HS-5 (cell line): ENCODE measurements at places on chromosomes 6 and 20.

- no peak for DNase-seq
These were observed 193.9 kb downstream of the ZDHHC14 start for GRCh38 chr6:157574851-157575424.

GRCh38 chr6:4220558-4220957 lies 85.2 kb upstream of the ECI2 start:
- DNase-seq, result no peak

- DNase-seq, result no peak
These were observed 398.0 kb downstream of the RNGTT start for GRCh38 chr6:88565409-88565811.

- DNase-seq, result no peak
These were observed 37.6 kb downstream of the SPTLC3 start for GRCh38 chr20:13046409-13046808.

GRCh38 chr20:665276-665675 lies 10.3 kb downstream of the SCRT2 start:
- DNase-seq, result no peak

- peak; percentile 37 for DNase-seq
These were observed 102.1 kb downstream of the ATG5 start for GRCh38 chr6:106223300-106223930.

GRCh38 chr20:16111172-16111832 lies 461.9 kb downstream of the KIF16B start:
- no peak for DNase-seq

DNA sequence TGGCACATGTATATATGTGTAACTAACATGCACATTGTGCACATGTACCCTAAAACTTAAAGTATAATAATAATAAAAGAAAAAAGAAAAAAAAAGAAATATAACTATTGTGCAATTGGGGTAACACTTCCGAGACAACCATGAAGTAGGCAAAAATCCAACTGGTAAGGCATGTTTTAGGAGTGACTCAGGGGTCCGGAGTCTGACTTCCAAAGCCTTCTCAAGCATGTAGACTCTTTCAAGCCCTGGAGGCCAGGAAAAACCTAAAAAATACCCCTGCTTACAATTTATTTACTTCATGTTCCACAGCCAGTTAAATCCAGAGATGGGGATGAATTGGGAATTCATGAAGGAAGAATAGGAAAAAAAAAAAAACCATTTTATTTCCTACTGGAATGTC lies 161.3 kb upstream of the PHACTR1 start:
- peak; percentile 25 for DNase-seq

DNA sequence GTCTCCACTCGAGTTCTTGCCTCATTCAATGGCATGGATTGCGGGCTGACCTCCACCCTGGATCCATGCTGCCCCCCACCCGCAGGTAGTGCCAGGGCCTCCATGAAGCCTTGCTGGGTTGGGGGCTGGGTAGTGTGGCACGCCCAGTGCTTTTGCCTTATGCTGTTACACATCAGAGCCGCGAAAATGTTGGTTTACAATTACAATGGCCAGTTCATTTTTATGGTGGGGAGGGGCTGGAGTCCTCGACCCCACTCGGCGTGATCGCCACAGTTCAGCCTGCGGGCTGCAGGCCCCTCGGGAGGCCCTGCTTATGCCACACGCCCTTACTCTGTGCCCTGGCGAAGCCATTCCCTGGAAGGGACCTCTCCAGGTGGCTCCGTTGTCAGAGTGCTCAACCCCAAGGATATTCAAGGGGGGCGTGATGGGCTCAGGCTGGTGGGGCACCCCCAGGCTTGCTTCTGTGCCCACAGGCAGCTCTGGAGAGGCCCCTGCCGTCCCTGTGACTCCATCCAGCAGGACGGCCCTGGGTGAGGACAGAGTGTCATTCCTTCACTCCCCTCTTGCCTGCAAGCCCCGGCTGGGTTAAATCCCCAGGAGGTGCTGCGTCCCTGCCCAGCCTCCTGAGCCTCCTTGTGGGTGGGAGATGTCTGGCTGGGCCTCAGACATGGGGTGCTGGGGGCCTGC lies 14.8 kb downstream of the ITPA start:
- no peak for DNase-seq

DNA sequence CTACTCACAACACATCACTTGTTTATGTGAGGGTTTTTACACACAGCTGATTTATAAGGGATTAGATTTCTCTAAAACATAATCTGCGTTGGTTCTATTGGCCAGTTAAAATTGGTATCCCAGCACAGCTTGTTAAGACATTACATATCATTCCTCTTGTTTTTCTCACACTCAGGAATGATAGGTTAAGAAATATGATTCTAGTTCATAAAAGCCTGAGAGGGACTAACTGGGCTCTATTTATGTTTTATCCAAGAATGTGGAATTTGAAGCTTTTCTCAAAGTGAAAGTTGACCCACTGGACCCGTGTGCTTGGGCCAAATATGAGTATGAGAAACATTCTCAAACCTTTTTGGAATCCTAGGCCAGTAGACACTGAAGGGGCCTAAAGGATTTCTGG lies 117.3 kb downstream of the TMEM170B start:
- DNase-seq, result no peak

- DNase-seq, result no peak
These were observed 211.0 kb downstream of the NFATC2 start for GRCh38 chr20:51331481-51331880.

DNA sequence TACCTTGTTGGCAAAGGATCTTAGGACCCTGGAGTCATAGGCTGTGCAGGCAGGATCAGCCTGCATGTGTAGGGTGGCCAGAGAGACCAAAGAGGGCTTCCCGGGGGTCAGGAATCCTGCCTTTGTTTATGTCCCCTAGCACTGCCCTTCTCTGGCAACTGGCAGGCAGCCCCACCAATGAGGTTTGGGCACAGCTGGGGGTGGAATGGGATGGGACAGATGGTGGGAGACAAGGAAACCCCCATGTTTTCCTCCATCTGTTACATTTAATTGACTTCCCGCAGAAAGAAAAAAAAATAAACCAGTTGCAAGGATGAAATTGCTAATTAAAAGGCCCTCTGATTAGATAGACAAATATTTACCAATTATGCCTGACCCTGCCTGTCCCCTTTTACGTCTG lies 27.6 kb downstream of the CD40 start:
- no peak for DNase-seq

DNA sequence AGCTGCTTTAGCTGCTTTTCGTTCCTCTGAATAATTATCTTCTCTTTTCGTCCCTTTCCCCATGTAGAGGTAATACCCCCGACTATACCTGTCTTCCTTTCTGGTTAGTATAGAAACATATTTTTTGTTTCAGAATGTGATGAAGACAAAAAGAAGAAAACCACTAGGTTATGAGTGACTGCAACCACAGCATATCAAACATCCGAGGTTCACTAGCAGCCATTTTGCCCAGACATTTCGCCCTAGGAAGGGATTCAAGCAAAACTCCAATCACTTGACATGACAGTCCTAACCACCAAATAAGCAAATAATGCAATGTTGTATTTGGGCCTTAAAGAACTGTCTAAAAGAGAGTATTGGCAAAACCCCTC lies 9.4 kb downstream of the SNX5 start:
- no peak for DNase-seq

DNA sequence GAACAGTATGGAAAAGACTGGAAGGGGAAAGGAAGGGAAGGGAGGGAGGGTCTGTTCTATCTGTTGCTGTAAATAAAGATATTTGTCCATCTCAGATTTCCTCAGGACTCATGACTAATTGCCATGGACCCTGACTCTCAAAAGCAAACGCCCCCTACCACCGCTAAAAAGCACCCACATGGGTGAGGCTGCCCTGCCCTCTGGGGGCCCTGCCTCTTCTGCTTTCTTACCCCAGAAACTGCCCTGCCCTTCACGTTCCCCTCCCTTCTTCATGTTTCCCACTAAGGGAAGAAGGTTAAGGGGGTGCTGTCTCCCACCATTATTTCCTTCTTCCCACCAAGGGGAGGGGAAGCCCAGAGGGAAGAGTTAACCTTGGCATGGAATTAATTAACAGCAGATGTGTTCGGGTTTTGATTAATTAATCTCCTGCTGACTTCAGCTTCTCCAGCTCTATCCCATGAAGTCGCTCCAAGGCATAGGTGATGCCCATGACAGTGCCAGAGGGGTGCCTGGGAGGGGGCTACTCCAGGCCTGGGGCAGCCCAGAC lies 16.0 kb downstream of the MDFI start:
- no peak for DNase-seq

GRCh38 chr6:85565736-85566135 lies 27.9 kb downstream of the SNX14 start:
- no peak for DNase-seq

GRCh38 chr6:33392979-33393378 lies 1.4 kb downstream of the KIFC1 start:
- DNase-seq, result no peak

GRCh38 chr20:63642527-63643247 lies 10.5 kb downstream of the STMN3 start:
- no peak for DNase-seq

DNA sequence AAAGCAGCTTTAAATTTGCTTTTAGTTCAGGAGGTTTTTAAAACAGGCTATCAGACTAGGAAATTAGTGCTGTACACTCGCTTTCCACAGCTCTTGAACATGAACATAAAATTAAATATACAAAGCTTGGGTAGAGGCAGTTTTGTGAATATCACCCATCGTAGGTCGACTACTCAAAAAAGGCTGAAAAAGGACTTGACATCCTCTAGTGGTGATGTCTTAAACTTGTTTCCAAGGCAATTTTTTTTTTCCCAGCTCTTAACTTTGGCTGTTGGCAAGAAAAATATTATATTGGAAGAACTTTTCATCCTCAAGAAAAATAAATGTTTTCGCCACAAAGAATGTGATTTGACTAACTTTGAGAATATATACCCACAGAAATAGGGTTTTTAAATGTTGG lies 2.9 kb downstream of the MAP7 start:
- no peak for DNase-seq

DNA sequence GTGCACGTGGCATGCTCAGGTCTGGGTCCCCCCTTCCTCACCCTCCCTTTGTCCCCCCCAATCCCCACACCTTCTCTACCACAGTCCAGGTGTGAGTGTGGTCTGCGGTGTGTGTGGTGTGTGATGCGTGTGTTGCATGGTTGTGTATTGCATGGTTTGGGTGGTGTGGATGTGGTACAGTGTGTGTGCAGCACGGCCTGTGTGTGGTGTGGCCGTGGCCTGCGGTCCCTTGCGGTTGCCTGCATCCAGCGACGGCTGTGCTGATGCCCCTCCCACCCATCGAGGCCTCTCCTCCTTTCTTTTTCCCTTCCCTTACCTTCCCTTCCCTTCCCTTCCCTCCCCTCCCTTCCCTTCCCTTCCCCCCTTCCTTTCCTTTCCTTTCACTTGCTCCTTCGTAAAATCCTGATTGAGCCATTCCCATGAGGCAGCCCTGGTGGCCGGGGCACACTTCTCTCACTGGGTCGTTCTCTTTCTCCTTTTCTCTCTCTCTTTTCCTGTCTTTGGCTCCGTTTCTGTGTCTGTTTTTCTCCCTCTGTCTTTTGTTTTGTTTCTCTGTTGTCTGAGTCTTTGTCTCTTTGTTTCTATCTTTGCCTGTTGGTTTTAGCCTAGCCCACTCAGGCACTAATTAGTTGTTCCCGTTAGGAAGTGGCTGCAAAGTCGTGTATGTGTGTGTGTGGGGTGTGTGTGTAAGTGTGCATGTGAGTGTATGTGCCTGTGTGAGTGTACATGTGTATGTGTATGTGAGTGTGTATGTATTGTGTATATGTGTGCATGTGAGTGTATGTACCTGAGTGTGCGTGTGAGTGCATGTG lies 65.7 kb downstream of the SRC start:
- no peak for DNase-seq

GRCh38 chr6:142872376-142872775 lies 72.6 kb downstream of the HIVEP2 start:
- DNase-seq, result no peak

DNA sequence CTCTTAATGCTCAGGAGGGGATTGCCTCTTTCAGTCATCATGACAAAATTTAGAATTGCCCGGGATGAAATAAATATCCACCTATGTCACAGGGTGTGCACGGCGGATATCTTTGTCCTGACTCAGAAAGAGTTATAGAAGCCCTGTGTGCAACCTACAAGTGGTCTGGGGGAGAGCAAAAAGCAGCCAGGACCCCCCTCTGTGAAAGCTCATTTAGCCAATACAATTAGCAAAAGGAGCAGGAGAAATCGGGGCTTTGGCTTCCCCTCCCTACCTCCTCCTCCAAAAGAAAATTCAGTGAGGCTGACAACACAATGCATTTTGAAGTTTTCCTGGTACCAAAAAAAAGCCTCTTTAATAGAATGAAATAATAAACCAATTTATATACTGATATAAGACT lies 21.8 kb downstream of the FOXA2 start:
- DNase-seq, result no peak

GRCh38 chr6:119173249-119174084 lies 95.0 kb upstream of the FAM184A start:
- DNase-seq, result no peak

GRCh38 chr20:62293946-62294345 lies 8.9 kb upstream of the ADRM1 start:
- DNase-seq, result no peak

DNA sequence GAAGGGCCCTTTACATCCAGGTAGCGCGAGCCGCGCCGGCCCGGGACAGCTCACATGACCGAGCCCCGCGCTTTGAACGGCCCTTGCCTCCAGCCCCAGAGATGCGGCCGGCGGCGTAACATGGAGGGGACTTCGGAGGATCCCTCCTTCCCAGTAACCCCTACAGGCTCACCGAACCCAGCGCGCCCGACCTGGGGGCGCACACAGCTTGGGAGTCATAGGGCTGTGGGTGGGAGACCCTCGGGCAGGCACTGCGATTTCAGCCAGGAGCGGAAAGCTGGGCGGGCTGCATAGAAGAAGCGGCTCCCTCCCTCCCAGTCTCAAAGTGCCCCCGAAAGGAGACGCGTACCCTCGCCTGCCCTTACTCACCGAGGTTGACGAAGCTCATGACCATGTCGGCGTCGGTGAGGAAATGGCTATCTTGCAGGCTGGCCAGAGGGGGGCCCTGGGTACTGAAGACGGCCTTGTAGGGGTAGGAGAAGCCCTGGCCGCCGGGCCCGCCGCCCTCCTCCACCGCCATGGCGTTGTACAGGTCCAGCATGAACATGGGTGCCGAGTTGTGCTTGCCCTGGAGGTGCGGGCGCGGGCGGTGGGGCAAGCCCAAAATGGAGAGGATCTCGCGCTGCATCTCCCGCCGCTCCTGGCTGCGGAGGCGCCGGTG lies 975 bp downstream of the BMP7 start:
- DNase-seq, result no peak

DNA sequence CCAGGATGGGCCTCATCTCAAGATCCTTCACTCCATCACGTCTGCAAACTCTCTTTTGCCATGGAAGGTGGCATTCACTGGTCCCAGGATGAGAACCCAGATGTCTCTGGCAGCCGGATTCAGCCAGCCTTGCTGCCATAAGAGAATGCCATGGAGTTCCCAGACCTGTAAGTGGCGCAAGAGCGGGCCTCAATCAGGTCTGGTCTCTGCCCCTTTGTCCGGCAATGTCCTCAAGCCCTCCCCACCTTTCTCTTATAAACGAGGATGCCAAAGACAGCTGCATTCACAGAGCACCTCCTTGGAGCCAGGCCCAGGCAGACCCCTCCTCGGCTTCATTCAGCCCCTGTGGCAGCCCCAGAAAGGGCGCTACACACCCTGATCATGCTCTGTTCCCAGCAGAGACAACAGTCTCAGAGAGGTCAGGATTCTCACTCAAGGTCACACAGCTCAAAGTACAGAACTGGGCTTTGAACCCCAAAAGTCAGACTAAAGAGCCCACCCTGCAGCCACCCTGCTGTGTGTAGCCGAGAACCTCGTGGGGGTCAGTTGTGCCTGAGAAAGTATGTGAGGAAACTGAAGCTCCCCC lies 263.7 kb downstream of the TAF4 start:
- DNase-seq, result no peak
